ENCODE measurements at places on chromosomes 6 and 20. TPM values are rescaled to one million over a fixed set of nuclear protein-coding genes. Genes with fewer than 3 reads are reported as not detected.

GRCh38 chr6:95431637-95432228, 145.6 kb upstream of the MANEA start:
- peak; percentile 3 for DNase-seq

- DNase-seq: no peak
These were observed 24.7 kb downstream of the TTLL9 start for GRCh38 chr20:31894980-31895675.

DNA sequence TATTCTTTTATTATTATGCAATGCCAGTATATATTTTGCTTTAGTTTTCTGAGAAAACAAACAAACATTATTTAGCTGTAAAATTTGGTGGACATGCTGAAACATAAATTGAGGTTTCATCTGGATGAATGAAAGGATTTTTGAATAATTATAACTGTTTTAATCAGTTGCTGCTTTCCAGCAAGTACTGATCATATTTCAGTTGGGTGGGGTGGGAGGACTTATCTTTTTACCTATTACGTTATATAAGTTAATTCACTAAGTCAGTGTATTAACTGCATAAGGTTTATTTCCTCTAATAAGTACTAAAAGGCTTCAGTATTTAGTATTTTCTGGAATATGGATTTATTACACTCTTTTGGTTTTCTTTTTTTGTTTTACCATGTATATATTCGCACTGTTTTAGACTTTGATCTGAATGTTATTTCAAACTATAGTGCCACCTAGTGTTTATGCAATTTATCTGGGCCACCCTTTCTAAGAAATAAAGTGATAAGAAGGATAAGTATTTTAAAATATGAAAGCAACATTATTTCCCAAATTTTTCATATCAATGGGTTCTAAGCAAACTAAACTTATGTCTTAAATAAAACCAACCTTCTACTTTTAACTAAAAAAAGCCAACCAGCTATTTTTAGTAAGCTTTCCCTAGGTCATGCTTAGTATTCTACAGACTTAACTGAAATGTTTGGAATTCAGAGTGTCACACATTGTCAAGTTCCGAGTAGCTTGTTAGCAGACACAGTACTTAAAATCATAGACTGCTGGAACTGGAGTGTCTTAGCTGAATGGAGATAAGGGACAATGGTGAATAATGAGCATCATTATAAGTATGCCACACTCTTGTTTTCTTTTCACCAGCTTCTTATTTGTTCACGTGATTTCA, 105.4 kb upstream of the MCHR2 start:
- no peak for DNase-seq

- peak; percentile 53 for DNase-seq
These were observed 127.1 kb upstream of the MLIP start for GRCh38 chr6:53984163-53984562.

DNA sequence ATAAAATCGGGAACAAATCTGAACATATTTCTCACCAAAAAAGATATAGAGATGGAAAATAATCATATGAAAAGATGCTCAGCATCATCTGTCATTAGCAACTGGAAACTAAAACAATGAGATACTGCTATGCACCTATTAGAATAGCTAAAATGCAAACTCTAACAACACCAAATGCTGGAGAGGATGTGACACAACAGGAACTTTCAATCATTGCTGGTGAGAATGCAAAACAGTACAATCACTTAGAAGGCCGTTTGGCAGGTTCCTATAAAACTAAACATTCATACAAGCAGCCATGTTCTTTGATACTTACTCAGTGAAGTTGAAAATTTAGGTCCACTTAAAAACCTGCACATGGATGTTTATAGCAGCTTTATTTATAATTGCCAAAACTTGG, 67.0 kb downstream of the FAM50B start:
- no peak for DNase-seq

- DNase-seq: no peak
These were observed 93.7 kb downstream of the CDS2 start for GRCh38 chr20:5220321-5221060.

GRCh38 chr20:9225879-9226278, 157.0 kb downstream of the PLCB4 start:
- no peak for DNase-seq

DNA sequence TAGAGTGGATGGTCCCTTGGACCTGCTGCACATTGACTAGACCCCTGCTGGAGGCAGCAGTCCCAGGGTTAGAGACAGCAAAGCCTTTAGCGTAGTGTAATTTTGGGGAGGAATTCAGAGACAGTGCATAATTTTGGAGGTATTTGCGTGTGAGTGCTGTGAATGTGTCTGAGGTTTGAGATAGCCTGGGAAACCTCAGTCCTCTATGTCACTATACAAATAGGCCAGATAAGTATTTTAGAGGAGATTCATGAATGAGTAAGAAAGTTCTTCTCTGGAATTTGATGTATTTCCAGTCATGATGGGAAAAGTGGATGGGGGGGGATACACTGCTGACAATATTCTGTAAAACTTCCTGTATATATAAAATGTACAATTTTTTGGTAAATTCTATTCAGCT, 25.8 kb upstream of the MTRF1L start:
- DNase-seq: no peak

- DNase-seq: no peak
These were observed 11.3 kb downstream of the EBF4 start for GRCh38 chr20:2703716-2704475.

DNA sequence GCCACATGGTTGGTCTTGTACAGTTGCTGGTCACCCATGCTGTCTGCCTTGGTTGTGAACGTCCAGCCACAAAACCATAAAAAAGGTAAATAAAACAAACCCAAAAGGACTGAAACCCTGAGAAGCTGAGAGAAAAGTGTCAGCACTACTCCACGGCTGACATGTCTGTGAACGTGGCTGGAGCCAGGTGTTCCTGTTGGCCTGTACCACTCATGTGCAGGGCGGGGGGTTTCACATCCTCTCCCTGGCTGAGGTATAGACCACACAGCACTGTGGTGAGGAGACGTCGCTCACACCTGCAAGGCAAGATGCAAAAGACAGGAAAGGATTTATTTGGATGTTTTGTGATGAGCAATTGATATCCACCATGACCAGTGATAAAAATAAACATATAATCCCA, 51.9 kb upstream of the MRPS10 start:
- DNase-seq: no peak

- DNase-seq: no peak
These were observed 213.3 kb upstream of the AGPAT4 start for GRCh38 chr6:161487217-161487531.

GRCh38 chr6:131682442-131682841, 18.8 kb downstream of the OR2A4 start:
- no peak for DNase-seq

DNA sequence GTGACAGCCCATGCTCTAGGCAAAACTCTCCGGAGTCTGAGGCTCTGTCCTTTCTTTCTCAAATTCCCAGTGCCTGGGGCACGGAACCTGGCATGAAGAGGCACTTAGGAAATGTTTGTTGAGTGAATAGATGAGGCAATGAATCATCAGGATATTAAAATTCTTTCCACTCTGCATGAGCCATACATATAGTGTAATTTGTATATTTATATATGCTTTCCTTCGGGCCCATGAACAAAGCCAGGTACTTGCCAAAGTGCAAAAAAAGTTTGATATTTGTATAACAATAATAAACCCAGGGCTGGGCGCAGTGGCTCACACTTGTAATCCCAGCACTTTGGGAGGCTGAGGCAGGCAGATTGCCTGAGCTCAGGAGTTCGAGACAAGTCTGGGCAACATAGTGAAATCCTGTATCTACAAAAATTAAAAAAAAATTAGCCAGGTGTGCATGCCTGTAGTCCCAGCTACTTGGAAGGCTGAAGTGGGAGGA, 212.3 kb upstream of the ZNF217 start:
- DNase-seq: no peak

DNA sequence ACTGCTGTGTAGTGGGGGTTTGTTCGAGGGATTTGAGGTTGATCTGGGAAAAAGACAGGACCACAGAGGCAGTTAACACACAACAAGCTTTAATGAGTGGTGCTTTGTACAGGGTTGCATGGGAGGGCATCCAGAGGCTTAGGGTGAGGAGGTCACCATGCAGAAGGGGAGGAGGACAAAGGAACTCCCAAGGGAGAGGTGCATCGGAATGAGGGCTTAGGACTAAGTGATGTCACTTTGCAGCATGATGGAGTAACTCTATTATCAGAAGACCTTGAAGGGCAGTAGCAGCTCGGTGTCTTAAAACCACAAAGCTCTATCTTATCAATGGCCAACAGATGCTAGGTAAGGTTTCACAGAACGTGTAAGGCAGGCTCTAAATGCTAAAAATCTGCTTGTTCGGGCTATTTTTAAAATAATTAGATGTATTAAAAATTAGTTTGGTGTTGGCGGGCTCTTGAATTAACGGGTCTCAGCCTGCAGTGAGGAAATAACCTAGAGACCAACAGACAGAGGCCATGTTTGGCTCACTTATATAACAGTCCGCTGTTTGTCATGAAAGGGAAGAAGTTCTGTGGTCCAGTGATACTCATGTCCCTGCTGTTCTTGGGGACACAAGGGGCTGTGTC, 37.9 kb downstream of the MAN1A1 start:
- DNase-seq: no peak

GRCh38 chr6:36109092-36109491, 21.2 kb upstream of the MAPK13 start:
- DNase-seq: no peak

Gene ECHDC1
- polyA plus RNA-seq: 42.9 TPM

Gene RBPJL
- polyA plus RNA-seq: not detected

Gene GPLD1
- polyA plus RNA-seq: 0.04 TPM

Gene TP53TG5
- polyA plus RNA-seq: not detected

Measured in AG04450 (cell line).